ENCODE measurements at places on chromosomes 3 and 15.

- DNase-seq = no peak
Measured at GRCh38 chr3:50444782-50445181, 58.7 kb downstream of the CACNA2D2 start.

GRCh38 chr3:153330901-153331300 is 168.9 kb downstream of the RAP2B start:
- no peak for DNase-seq

DNA sequence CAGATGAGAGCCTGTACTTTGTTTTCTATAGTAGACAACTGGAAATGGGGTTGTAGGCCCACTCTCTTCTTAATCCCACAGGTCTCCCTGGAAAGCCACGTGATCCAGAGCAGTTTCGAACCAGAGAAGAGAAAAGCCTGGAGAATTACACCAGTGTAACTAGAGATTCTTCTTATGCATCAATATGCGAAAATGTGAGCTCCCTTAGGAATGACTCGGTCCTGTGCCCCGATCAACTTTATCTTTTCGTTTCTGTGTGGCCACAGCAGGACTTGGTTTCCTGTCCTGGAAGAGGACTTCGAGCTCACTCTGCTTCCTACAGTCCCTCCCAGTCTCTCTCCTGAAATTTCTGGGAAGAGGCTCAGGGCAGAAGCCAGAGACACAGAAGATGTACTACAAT is 73.8 kb upstream of the TPM1 start:
- no peak for DNase-seq

DNA sequence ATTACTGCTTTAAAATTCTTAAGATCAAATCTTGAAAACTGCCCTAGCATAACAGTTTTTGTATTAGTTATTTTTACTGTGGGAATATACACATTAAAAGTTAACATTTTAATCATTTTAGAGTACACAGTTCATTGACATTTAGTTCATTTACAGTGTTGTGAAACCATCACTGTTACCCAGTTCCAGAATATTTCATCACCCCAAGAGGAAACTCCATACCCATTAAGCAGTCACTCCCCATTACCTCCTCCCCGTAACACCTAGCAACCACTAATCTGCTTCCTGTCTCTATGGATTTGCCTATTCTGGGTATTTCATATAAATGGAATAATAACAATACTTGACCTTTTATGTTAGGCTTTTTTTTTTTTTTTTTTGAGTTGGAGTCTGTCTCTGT is 164.1 kb upstream of the LRRFIP2 start:
- no peak for DNase-seq

- no peak for DNase-seq
Measured at GRCh38 chr3:155426524-155427230, 133.2 kb upstream of the STRIT1 start.

DNA sequence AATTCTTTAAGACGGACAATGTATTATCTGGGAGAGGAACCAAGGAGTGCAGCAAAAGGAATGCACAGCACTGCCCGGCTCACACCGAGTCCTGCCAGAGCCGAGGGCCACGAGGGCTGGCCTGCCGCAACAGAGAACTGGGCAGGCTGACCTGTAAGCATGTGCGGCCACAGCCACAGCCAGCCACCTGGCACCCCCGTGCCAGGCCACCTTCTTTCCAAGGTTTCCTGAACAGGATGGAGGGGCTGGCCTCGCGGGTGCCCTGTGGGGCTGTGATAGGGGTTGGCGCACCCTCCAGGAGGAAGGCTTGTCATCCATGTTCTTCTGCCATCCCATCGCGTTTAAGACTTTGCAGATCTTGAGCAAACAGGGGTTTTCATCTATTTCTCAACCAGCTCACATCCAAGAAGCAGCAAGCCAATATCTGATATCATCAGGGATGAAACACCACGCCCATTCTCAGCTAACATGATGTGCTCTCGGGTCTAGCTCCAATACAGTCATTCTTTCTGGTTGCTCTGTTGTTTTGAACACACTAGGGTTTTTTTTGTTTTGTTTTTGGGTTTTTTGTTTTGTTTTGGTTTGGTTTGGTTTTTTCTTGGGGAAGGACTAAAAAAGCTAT is 10.2 kb downstream of the CA12 start:
- DNase-seq = no peak

DNA sequence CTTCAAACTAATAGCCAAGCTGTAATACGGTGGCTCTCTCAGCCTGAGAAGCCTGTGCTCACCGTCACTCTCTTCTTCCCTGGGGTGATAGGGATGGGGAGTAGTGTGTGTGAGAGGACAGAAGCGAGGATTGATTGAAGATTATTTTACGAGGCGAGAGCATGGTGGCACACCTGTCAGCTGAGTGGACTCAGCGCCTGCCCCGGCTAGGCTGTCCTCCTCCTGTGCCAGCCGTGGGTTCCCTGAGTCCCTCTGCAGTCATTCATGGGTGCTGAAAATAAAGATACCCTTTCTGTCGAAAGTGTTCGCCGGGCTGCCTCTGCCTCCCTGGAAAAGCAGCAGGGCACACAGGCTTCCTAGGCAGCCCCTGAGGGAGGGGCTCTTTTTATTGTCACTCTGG is 124.1 kb downstream of the PGPEP1L start:
- DNase-seq = no peak

DNA sequence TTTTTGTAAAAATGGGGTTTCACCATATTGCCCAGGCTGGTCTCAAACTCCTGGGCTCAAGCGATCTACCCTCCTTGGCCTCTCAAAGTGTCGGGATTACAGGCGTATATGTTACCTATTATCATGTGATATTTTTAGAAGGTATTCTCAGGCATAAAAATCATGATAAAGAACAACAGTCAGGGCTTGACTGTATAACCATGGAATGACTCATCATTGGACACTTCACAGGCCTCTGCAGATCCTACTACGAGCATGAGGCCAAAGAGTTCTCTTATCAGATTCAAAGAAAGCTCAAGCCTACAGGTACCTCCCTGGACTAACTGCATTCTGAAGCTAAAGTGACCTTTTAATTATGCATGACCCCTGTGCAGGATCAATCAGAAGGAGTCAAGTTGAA is 91.7 kb upstream of the PRICKLE2 start:
- no peak for DNase-seq

GRCh38 chr15:68586274-68586961 is 7.6 kb downstream of the CORO2B start:
- DNase-seq = no peak

- DNase-seq = no peak
Measured at GRCh38 chr3:170331143-170331542, 26.4 kb upstream of the SKIL start.

DNA sequence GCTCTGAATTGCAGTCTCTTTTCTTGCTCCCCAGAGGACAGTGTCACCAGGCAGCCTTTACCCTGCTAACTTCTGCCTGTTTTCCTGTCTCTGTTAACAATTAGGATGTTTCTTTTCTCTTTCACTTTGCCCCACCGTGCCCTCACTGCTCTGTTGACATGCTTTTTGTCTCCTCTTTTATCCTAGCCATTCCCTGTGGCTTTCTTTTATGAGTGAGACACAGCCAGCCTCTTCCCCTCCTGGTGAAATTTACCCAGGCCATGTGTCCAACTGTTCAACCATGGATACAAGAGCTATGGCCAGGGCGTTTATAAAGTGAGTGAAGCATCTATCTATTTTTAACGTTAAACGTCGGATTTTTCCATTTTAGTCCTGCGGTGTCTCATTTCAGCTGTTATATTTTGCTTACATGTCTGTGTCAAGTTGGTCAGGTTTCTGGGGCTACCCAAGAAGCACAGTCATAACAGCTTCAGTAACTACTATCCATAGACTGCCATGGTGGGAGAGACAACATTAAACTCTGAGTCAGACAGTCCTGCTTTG is 443.2 kb upstream of the AZI2 start:
- no peak for DNase-seq

- DNase-seq = no peak
Measured at GRCh38 chr3:177887475-177887874, 648.8 kb upstream of the KCNMB2 start.

- no peak for DNase-seq
Measured at GRCh38 chr15:75584121-75584520, 5.0 kb upstream of the PTPN9 start.

GRCh38 chr3:149535333-149535685 is 60.8 kb downstream of the TM4SF4 start:
- DNase-seq = no peak

DNA sequence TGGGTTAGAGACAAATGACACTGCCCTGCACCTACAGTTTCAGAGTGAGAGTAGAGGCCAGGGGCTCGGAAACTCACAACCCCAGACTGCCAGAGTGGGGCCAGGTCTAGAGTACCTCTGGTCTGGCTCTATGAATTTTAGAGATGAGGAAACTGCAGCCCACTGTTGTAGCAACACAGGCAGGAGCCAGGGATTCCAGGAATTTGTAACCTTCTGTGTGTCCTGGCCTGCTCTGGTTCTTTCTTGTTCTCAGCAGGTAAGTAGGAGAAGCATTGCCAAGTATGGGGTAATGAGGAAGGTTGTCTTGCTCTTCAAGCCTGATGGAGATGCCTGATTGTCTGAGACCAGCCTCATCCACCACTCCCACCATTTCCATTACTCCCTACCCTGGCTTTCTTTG is 221.8 kb downstream of the UACA start:
- no peak for DNase-seq

DNA sequence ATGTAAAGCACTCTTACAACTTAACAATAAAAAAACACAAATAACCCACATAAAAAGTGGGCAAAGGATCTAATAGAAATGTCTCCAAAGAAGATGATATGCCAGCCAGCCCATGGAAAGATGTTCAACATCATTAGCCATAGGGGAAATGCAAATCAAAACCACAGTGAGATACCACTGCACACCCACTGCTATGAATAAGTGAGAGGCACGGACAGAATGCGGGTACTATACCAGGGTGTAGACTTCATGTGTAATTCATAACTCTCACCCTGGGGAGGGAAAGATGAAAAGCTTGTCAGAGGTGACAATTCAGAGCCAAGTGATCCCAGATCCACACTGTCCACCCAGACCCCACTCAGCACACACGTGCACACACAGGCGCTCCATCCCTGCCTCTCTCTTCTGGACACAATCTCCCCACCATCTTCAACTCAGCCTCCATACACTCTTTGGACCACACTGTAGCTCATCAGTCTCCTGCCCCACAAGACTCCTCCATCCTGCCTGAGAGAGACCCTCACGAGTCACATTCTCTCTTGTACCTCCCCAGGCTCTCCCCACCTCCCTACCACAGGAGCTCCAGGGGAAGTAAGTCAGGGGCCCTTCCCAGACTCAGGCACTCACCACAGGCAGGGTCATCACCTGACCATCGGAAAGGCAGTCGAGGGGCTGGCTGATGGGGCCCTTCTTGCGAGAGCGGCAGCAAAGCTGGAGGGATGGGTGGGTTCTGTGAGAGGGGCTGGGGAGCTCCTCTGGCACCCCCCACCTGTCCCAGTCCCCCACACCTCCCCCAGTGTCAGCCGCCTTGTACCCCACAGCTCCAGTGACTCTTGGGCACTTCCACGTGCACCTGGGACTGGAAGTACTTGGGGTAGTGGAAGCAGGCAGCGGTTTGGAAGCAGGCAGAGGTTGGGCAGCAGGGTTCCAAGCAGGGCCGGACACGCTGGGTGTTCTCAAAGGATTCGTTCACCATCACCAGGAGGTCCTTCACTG is 21.3 kb downstream of the PLA2G4E start:
- DNase-seq = no peak

GRCh38 chr15:88605189-88606069 is 15.7 kb upstream of the AEN start:
- DNase-seq = peak; percentile 84

DNA sequence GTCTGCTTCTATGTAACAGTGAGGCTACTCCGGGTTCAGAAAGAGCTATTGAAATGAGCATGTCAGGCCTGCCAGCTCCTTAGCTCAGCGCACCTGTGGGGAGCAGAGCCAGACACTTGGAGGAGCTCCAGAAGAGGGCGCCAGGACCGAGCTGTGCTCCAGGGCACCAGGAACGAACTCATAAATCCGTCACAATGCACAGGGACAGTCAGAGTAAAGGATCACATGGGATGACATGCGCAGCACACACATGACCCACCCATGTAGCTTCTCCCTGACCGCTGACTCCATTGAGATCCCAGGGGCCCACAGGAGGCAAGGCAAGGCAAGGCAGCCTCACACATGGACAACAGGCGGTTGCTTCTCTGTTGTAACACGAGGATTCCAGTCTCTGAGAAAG is 26.0 kb upstream of the GNB5 start:
- DNase-seq = peak; percentile 52

GRCh38 chr3:64673159-64673715 is 14.6 kb downstream of the ADAMTS9 start:
- no peak for DNase-seq

- DNase-seq = peak; percentile 76
Measured at GRCh38 chr3:195260280-195260905, 10.6 kb downstream of the XXYLT1 start.

DNA sequence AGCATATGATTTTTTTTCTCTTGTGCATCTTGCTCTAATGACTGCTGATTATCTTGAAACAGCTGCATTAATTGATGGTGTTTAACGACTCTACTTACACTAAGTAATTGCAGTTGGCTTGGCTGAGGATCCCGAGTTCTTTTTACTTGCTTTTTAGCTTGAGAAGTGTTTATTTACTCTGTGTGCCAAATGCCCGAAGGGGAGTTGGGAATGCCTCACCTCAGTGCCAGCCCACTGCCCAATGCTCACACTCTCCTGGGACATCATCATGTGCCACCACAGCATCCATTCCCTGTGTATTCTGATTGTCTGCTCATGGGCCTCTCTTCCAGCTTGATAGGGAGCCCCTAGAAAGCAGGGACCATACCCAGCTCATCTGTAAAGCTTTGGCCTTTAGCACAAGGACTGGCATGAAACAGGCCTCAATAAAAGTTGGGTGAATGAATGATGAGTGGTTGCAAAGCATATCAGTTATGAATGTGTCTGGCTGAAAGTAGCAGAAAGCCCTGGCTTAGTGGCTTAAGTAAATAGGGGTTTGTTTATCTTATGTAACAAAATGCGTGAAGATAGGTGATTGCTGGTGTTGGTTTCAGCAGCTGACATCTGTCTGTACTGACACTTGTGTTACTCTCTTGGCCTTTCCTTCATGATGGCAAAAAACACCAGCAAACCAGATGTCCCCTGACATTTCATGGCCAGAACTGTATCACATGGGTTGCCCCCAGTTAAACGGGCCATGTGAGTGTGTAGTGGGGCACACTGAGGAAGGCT is 8.1 kb downstream of the PXYLP1 start:
- DNase-seq = no peak
